ENCODE measurements at places on chromosomes 2 and 18.

- DNase-seq: no peak
Observed at GRCh38 chr2:127575185-127575765, 39.8 kb downstream of the MYO7B start.

- no peak for DNase-seq
Observed at GRCh38 chr18:9742524-9743131, 34.5 kb downstream of the RAB31 start.

DNA sequence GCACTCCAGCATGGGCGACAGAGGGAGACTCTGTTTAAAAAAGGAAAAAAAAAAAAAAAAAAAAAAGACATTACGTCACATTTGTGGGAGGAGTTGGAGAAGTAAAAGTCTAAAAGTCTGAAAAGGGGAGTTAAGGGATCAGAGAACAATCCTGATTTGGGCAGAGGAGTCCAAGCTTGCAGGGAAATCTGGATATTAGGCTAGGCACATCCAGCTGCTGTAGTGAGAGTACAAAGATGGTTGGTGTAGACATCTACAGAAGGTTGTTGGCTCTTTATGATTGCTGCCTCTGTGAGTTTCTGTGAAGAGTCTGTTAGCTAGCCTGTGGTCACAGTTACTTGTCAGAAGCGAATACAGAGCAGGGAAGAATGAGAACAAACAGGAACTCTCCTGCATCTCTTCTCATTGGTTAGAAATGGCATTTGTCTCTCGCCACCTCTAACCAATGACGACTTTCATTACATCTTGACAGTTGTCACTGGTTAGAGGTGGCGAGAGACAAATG, 3.3 kb upstream of the OSBPL6 start:
- DNase-seq: no peak

- DNase-seq: no peak
Observed at GRCh38 chr2:217803653-217803960, 199.2 kb downstream of the TNS1 start.

GRCh38 chr18:3472681-3473544, 22.9 kb downstream of the TGIF1 start:
- DNase-seq: no peak

Data from stimulated activated CD4-positive, alpha-beta T cell treated with anti-CD3 and anti-CD28 coated beads, Interleukin-4, amount 100 ng/mL, for 24 hours (primary cell).